ENCODE measurements at places on chromosomes 6 and 20. TPM values are rescaled to one million over a fixed set of nuclear protein-coding genes. Genes with fewer than 3 reads are reported as not detected.
A peak's percentile ranks its signal among the peaks of the same experiment; 100 is the strongest.

Gene COL21A1
- not detected for total RNA-seq

DNA sequence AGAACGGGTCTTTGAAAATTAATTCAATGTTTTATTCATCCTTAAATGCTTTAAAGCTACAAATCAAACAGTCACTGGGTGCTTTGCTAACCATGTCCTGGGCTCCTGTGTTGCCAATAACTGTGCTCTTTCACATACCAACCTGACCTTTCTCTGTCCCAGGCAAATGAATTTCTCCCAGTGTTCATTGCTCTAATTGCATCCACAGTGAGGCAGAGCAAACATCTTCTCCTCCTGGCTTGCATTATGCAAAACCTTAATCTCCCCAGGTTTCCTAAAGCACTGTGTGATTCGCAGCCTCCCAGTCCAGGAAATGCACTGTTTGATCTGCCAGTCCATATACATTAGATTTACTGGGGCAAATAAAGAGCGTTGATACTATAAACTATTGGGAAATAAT, 219.0 kb downstream of the PREX1 start:
- DNase-seq: no peak

Gene LINC00237
- not detected for total RNA-seq

DNA sequence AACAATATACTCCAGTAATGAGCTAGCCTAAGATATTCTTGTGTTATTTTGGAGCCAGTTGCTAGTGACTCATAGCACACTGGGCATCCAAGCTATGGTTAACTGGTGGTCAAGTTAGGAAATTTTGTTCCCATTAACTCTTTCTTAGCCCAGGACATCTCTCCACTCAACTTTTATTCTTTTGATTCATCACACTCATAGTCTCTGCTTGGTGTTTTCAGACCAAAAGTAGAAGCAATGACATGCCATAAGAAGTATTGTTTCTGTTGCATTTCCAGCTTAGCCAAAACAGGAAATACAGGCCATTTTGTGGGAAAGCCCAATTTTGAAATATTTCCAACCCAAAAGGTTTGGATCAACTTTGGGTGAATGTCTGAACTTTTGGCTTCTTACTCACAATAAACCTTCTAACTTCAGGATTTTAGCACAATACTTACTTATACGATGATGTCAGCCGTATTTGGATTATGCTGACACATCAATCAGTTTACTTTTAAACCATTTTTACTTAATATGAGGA, 31.6 kb upstream of the CCN2 start:
- no peak for DNase-seq

DNA sequence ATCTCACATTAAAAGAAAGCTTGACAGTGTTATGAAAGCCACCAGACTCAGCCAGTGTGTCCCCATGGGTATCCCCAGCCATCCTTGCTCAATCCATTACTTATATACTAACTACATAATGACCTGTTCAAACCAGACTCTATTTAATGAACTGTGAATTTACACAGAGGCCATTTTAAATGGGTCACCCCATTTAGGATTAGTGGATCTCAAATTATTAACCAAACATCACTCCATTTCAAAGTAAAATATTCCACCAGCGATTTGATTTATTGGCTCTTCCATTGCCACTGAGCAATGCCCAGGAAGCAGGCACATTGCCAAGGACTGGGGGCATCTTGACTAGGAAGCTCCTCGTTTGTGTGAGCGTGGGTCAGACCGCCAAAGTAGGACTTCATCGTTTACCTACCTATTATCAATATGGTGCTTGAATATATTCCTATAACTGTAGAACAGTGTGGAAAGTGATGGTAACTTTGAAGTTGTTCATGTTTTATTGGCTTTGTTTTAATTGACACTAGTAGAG, 15.5 kb upstream of the NPEPL1 start:
- no peak for DNase-seq

GRCh38 chr20:11368499-11368898, 549.2 kb upstream of the BTBD3 start:
- DNase-seq: no peak

Gene PLA2G7
- total RNA-seq: not detected

GRCh38 chr6:110357298-110357663, 868 bp downstream of the METTL24 start:
- no peak for DNase-seq

DNA sequence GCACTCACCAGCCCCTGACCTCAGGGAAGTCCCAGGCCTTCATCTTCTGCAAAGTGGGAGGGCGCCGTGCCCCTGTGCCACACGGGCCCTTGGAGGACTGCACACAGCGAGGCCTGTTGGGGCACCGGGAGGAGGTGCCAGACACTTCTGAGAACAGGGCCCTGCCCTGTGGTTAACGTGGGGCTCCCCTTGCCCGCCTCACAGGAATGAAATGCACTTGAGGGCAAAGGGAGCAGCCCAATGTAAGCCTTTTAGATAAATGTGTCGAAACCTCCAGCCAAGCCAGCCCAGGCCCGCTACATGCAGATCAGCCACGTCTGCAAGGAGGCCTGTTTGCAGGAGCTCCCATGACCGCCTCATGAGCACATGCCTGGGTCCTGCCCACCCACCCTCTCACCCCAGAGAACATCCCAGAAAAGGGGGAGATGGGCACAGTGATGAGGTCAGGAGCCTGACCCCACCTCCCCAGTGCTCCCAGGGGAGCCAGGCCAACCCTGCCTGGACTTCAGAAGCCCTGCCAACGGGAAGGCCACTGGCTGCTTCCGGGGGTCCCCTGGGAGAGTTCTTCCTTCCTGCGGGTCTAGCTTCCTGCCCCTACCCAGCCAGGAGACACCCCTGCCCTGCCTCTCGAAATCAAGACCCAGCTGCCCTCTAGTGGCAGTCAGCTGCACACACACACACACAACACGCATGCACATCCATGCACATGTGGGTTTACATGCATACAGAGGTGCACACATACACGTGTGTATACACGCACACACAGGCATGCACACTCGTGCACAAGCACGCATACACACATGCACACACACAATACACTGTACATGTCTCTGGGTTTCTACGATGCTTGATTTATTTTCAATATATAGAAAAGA, 178.7 kb downstream of the TAF4 start:
- DNase-seq: peak; percentile 6

GRCh38 chr6:39424831-39425230, 102.3 kb upstream of the KCNK16 start:
- DNase-seq: no peak

GRCh38 chr6:34465531-34466241, at the start of gene PACSIN1:
Gene PACSIN1 (plus strand): TSS chr6:34466076. CDS start chr6:34526306, 60,230 bp downstream.
- DNase-seq: peak; percentile 39

GRCh38 chr6:143501851-143502250, 9.7 kb downstream of the FUCA2 start:
- no peak for DNase-seq

DNA sequence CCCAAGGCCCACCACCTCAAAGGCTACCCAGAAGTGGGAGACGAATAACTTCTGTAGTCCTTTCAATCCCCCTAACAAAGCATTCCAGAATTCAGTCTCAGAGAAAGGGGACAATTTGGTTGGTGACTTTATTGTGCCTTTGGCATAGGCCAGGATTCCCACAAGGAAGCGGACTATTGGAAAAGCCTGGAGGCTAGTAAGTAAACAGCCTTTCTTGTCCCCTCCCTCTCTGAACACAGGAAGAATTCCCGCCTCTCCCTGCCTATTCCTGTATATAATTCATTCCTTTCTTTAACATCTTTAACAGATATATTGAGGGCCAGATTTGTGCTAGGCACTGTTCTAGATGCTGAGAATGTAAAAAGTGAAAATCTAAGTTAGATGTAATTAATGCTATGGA, 36.1 kb downstream of the RNF8 start:
- DNase-seq: no peak

DNA sequence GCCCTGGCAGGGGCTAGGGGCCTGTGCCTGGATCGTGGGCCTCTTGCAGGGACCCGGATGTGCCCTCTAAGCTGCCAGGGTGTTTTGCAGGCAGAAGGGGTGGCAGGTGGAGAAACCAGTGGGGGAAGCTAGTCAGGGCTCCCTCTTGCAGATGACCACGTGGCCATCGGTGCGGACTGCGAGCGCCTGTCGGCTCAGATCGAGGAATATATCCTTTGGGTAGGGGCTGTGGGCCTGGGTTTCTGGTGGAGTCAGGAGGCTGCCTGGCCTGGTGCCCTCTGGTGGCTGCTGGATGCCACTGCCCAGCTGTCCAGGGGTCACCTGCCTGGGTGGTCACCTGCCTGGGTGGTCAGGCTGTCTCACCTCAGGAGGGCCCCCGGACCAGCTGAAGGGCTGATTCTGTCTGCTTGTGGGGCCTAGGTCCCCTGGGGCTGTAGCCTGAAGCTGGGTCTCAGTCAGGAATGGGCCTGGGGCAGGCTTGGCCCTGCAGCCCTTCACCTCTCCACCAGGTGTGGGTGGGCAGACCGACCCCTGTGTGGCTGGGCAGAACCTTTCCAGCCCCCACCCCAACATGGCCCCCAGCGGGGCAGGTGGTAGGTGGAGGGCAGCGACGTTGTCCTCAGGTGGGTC, 6.7 kb downstream of the TCEA2 start:
- DNase-seq: no peak

- DNase-seq: no peak
Measured at GRCh38 chr6:110581679-110582078, 105.3 kb upstream of the SLC22A16 start.

Gene AVP
- 81.3 TPM for total RNA-seq

DNA sequence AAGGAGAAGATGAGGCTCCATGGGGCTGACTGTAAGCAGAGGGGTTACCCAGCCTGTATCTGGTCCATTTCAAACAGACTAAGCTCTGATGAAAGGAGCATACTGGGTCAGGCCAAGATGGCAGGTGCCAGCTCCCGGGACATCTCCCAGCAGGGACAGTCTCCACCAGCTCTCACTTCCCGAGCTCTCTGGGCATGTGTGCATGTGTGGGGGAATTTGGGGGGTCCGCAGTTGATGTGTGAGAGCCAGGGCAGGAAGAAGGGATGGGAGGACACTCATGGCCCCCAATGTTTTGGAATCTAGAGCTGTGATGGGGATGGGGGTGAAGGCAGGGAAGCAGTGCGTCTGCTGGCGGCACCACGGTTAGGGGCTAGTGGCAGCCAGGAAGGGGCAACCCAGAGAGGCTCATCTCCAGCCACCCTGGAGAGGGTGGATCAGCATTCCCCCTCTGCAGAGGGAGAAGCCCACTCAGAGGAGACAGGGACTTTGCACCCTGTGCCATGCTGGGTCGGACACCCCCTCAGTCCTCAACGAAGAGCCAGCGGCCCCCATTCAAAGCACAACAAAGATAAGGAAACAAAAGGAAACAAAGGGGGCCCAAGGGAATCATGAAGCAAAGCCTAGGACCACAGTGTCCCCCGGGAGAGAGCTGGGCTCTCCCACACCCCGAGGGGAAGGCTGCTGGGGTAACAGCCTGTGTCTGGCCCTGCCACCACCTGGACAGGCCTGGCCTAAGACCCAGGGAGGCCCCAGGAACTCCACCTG, 52.4 kb downstream of the DSTN start:
- DNase-seq: no peak

DNA sequence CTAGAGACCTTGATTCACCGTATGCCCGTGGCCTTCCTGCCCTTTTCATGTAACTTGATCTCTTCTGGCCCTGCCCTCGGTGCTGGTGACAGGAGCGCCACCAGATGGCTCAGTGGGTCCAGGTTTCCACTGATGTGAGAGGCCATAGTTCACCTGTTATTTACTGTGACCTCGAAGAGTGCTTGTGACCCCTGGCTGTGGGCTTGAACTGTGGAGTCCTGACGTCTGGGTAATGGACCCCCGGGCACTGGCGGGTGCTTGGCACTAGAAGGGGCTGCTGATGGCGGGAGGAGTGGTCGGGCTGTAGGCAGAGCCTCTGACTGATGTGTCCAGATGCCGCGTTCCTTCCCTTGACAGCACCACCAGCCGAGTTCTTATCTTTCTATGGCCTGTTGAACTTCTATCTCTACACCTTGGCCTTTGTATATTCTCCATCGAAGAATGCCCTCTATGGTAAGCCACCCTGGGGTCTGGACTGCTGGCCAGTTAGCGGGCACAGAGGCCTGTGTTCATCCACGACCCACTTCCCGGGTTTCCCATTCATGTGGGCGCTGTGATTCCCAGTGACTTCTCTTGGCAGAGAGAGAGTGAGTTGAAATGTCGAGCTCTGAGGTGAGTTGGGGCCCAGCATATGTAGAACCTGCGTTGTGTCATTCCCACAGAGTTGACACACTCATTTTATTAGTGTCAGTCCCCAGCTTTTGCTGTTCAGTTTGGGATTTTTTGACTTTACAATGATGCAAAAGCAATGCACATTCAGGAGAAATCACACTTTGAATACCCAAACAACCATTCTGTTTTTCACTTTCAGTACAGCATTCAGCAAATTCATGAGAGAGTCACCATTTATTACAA, 14.9 kb downstream of the DYNLT1 start:
- no peak for DNase-seq

Gene RHAG
- total RNA-seq: 3.5 TPM

Gene RAET1G
- total RNA-seq: not detected

- DNase-seq: no peak
Measured at GRCh38 chr20:49701916-49702315, 11.8 kb downstream of the B4GALT5 start.

Gene CENPW
- total RNA-seq: 1.1 TPM

Gene FABP7
- total RNA-seq: not detected

DNA sequence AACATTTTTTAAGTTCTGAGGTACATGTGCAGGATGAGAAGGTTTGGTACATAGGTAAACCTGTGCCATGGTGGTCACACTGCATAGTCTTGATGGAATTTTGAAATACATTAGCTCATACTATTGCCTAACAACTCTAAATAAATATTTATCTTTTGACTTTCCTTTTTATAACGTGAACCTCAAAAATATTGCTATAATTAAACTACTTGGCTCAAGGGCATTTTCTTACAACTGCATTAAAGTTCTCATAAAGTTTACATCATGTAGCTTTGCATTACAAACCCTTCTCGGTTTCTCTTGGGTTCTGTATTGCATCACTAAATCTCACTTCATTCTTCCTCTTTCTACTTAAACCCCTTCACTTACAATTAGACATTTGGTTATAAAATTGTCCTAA, 636.0 kb upstream of the PTCHD4 start:
- DNase-seq: no peak

GRCh38 chr6:14058029-14058695, 59.4 kb upstream of the CD83 start:
- DNase-seq: no peak

Gene CDH26
- 8.1 TPM for total RNA-seq

GRCh38 chr20:34825530-34826362, at the start of gene NCOA6:
Gene NCOA6 (minus strand): TSS chr20:34825651. CDS start chr20:34782355, 43,296 bp downstream.
- DNase-seq: peak; percentile 82

Gene PSMB9
- total RNA-seq: 114 TPM

DNA sequence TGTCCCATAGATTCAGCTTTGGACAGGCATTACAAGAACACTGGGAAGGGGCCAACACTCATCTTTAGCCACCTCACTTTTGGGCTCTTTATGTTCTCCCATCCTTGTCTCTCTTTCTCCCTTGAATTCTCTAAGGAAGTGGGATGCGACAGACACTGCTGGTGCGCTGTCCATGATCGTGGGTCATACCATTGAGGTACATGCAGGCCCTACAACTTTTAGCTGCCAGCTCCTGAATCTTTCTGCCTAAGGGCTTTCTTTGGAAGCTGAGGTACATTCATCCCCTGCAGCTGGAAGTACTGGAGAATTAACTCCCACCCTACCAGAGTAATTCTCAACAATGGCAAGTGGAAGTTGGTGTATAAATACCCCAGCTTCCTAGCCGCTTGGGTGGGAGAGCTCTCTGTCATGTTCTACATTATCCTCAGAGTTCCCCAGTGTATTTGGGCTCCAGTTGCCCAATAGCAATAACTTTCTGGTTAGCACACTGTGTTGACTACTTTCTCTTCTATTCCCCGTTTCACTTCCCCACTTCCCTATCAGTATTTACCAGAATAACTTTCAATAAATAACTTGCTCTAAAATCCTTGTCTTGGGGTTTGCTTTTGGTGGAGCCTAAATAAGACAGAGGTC, 309.4 kb upstream of the RNF24 start:
- DNase-seq: no peak

Data from hematopoietic multipotent progenitor cell (in vitro differentiated cells).